Activated T-cell treated with anti-CD3 and anti-CD28 coated beads, Interleukin-2, amount 50 U/mL, for 72 hours (primary cell): ENCODE measurements at places on chromosomes 2 and 18. TPM values are rescaled to one million over a fixed set of nuclear protein-coding genes. Genes with fewer than 3 reads are reported as not detected.

The DOK6 gene
- total RNA-seq: not detected

DNA sequence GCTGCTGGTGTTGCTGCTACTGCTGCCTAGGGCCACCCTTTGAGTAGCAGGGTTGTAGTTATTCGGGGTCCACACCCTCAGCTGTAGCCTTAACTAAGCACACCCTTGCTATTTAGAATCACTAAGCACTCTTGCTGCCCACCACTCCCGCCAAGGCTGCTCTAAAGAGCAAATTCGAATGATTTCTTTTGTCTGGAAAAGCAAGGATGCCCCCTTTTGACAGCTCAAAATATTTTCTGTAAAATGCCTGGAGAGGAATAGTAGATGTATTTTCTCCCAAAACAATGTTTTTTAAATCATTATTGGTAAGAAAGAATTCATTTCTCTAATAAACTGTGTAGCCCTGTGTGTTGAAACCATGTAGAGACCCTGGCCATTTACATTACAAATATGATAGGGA, 80.8 kb upstream of the PAPOLG start:
- no peak for DNase-seq

GRCh38 chr2:20216130-20217025, 8.6 kb downstream of the SDC1 start:
- no peak for DNase-seq

DNA sequence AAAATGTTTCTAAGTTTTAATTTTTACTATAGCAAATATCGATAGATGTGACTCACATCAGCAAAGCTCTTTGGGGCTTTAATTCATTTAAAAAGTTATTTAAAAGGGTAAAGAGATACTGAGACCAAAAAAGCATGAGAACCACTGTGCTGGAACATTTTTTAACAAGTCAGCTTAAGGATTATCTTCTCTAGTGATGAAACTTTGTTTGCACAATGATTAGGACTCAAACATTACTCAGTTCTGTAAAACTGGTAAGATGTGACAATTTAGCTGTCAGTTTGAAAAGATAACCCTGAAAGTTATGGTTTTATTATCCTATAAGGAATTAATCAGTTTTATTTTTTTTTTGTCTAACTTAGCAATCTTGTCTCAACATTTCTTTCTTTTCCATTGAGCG, 301.4 kb downstream of the TSN start:
- no peak for DNase-seq

DNA sequence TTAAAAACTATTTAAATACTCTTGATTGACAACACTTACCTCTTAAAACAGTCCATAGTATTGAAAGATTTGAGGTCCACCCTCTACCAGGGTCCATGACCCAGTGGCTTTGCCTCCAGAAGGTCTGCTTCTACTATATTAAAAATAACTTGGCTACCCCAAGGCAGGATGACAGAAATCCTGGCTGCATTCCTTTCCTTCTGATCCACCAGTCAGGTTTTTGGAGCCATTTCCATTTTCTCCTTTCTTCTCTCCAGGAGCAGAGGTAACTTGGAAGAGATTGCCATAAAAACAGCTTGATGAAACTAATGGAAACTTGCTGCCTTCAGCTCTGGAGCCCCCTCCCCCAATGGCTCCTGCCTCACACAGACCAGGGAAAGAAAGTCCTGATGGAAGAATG, 2.6 kb upstream of the FAM171B start:
- no peak for DNase-seq

DNA sequence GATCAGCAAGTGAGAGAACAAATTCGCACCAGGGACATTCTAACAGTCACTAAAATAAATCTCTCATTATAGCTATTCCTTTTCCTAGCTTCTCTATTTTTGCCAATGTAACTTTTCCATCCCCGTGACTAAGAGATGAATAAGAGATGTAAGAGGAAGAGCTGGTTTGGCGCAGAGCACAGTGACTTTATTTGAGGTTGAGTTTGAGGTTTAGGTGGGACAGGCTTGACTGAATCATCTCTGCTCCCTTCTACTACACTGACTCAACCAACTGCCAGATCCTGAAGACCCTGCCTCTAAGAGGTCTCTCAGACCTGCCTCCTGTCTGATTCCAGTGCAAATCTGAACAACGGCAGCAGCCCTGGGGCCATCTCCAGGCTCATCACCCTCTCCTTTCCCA, 28.0 kb downstream of the RFX8 start:
- peak; percentile 37 for DNase-seq

GRCh38 chr2:153890576-153890975, 18.9 kb downstream of the GALNT13 start:
- DNase-seq: no peak

- DNase-seq: no peak
Measured at GRCh38 chr18:54148151-54148550, 76.3 kb downstream of the MBD2 start.

DNA sequence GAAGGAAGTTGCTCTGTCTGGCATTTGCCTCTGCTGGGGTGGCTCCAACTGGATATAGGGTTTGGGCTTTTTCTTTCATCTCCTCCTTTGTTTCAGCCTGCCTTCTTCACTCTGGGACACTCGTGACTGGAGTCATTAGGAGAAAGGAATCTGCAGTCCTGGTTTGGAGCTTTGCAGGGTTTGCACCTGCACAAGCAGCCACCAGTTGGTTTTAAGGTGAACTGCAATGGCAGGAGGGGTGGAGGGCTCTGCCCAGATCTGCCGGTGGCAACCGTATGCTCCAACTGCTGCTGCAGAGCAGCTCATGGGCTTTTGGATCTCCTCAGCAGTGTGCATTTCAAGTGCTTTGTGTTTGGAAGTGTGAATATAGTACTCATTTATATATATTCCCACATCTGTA, 131.3 kb upstream of the MGAT5 start:
- DNase-seq: no peak

The LRATD1 gene
- total RNA-seq: not detected

GRCh38 chr18:62499263-62499650, 23.6 kb upstream of the ZCCHC2 start:
- DNase-seq: no peak

The SPEG gene
- total RNA-seq: 6.9 TPM

DNA sequence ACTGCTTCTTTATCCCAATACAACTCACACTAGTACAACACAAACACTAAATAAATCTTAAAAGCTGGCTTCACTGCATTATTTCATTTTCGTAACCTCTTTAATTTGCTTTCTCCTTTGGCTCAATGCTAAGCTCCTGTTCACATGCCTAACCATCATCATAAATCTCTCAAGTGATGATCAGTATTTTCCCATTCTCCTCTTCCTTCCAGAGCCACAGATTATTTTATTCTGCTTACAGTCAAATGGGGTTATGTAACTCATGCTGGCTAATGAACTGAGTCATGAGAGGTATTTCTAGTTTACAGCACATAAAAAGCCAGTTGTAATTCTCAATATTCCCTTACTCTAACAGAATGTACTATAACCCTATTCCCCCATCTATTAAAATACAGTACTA, 350.4 kb upstream of the ZC3H15 start:
- DNase-seq: no peak

DNA sequence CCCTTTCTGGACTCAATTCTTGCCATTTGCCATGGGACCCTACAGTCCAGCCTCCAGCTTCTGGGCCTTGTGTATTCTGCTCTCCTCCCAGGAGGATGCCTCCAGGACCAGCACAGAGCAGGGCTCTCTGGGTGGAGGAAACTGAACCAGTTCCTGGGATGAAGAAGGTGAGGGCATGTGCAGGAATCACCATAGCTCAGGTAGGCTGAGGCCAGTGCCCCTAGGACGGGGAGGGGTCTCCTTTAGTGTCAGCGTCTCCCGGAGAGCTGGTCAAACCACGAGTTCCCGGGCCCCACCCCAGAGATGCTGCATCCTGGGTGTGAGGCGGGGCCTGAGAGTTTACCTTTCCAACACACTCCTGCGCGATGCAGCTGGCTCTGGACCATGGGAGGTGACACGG, 5.8 kb upstream of the PRELID3A start:
- no peak for DNase-seq

The SERPINB7 gene
- total RNA-seq: not detected

The MC5R gene
- not detected for total RNA-seq

The ZNF892 gene
- total RNA-seq: 7.2 TPM

- DNase-seq: no peak
Measured at GRCh38 chr2:151570191-151570590, 160.5 kb downstream of the RIF1 start.

DNA sequence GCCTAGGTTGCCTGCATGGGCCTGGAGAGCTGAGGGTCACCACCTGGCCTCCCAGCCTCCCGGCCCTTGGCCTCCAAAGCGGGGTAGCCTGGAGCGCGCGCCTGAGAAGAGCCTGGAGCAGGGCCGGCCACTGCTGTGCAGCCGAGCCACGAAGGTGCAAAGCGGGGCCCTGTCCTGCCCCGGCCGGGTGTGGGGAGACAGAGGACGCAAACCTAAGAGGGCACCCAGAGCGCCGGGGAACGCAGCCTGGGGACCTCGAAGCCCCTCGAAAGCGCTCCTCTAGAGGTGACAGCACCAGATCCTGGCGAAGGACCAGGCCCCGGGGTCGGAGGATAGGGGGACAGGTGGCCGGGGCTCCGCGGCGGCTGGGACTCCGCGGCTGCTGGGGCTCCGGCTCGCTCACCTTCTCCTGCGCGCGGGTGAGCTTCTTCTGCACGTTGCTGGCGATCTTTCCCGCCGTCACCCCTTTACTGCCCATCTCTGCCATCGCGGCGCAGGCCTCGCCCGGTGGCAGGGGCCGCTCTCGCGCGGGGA, 430 bp downstream of the BIN1 start:
- no peak for DNase-seq

The MORN2 gene
- 3.0 TPM for total RNA-seq
